Testis (tissue), 5 donors: ENCODE measurements at places on chromosomes 5 and 9.

- no peak overlapping the region for H3K27ac ChIP-seq
- no peaks in the 10 kb centered on the region for H3K27me3 ChIP-seq
- H3K4me3 ChIP-seq, result peak overlapping the region; percentile 98
- no peak for DNase-seq
- no peaks in the 10 kb centered on the region for H3K36me3 ChIP-seq
These were observed 607 bp upstream of the HNRNPAB start for GRCh38 chr5:178203670-178204181.

DNA sequence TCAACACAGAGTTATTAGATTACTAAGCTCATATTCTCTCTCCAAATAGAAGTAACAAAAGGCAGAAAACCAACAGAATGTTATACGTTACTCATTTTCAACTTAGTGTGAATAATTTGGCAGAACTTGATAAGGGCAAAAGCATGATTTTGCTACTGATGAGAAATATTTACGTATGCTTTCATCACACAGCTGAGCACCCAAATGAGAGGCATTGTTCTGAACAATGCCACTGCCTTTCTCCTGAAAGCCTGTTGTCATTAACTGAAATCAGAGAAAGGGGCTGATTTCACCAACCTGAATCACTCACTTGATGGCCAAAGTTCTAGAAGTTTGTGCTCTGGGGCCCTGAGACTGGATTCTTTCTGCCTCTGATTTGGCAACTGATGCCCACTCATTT is 367.5 kb upstream of the PTGER4 start:
- no peaks in the 10 kb centered on the region for H3K4me1 ChIP-seq
- H3K4me3 ChIP-seq, result no peak overlapping the region
- H3K27me3 ChIP-seq, result no peaks in the 10 kb centered on the region
- H3K36me3 ChIP-seq, result no peaks in the 10 kb centered on the region
- DNase-seq, result no peak

DNA sequence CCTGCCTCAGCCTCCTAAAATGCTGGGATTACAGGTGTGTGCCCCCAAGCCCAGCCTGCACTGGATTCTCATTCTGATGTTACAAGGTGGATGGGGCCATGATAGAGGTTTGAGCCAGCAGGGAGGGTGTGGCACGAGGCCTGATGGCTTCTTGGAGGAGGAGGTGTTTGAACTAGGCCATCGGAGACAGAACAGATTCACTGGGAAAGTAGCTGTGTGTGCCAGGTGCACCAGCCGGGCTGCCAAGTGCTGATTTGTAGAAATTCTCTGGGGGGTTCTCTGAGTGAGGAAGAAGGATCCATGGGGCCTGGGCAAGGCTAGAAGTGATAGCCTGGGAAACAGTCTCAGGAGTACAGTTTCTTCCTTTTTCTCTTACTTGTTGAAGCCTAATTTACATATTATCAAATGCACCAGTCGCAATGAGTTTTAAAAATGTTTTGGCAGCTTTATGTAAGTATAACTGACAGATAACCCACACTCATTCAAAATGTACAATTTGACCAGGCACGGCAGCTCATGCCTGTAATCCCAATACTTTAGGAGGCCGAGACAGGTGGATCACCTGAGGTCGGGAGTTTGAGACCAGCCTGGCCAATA is 31.1 kb upstream of the STXBP1 start:
- H3K4me1 ChIP-seq, result peaks cover 20% of the 10 kb centered on the region
- H3K27me3 ChIP-seq, result no peaks in the 10 kb centered on the region
- H3K27ac ChIP-seq, result no peak overlapping the region

- no peaks in the 10 kb centered on the region for H3K4me1 ChIP-seq
- H3K36me3 ChIP-seq, result no peaks in the 10 kb centered on the region
- H3K27ac ChIP-seq, result no peak overlapping the region
These were observed 66.0 kb upstream of the CAMK4 start for GRCh38 chr5:111158105-111158744.

- no peak overlapping the region for H3K4me3 ChIP-seq
- no peaks in the 10 kb centered on the region for H3K36me3 ChIP-seq
- H3K27ac ChIP-seq, result no peak overlapping the region
- H3K27me3 ChIP-seq, result no peaks in the 10 kb centered on the region
These were observed 144.6 kb upstream of the OTULINL start for GRCh38 chr5:14436801-14437542.

GRCh38 chr5:28809811-28810750 is 1771.7 kb upstream of the CDH9 start:
- H3K4me1 ChIP-seq, result no peaks in the 10 kb centered on the region
- no peak overlapping the region for H3K27ac ChIP-seq
- peak; percentile 20 for DNase-seq
- H3K27me3 ChIP-seq, result no peaks in the 10 kb centered on the region
- H3K36me3 ChIP-seq, result no peaks in the 10 kb centered on the region

DNA sequence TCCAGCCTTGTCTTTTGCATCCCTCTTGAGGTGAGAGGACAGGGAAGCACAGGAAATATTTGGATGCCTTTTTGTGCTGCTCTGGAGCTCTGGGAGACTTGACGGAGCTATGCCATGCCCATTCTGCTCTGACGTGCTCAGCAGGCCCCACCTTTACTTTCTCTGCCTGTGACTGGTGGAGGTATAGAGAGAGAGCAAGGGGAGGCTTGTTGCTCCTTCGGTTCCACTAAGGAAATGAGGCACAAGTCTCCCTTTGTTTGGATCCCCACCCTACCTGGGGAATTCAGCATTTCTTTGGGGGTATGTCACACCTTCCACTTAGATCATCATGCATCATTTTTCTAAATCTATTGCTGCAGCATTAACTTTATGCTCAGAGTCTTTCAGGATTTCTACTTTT is 121.8 kb upstream of the CNTLN start:
- H3K4me1 ChIP-seq, result no peaks in the 10 kb centered on the region
- no peak for DNase-seq
- no peaks in the 10 kb centered on the region for H3K27me3 ChIP-seq
- no peaks in the 10 kb centered on the region for H3K36me3 ChIP-seq
- no peak overlapping the region for H3K27ac ChIP-seq

- no peak overlapping the region for H3K27ac ChIP-seq
- no peak overlapping the region for H3K4me3 ChIP-seq
- H3K27me3 ChIP-seq, result no peaks in the 10 kb centered on the region
- DNase-seq, result no peak
- no peaks in the 10 kb centered on the region for H3K36me3 ChIP-seq
These were observed 25.8 kb upstream of the CD180 start for GRCh38 chr5:67222243-67223025.

GRCh38 chr5:149807176-149807575 is 77.1 kb downstream of the PPARGC1B start:
- no peak overlapping the region for H3K4me3 ChIP-seq
- peaks cover 18% of the 10 kb centered on the region for H3K4me1 ChIP-seq
- no peaks in the 10 kb centered on the region for H3K27me3 ChIP-seq
- no peak overlapping the region for H3K27ac ChIP-seq
- no peak for DNase-seq
